8988T (cell line): ENCODE measurements at places on chromosomes 1 and 21.

- peak; percentile 28 for DNase-seq
Measured at GRCh38 chr1:67053535-67053784, 488 bp downstream of the SLC35D1 start.

DNA sequence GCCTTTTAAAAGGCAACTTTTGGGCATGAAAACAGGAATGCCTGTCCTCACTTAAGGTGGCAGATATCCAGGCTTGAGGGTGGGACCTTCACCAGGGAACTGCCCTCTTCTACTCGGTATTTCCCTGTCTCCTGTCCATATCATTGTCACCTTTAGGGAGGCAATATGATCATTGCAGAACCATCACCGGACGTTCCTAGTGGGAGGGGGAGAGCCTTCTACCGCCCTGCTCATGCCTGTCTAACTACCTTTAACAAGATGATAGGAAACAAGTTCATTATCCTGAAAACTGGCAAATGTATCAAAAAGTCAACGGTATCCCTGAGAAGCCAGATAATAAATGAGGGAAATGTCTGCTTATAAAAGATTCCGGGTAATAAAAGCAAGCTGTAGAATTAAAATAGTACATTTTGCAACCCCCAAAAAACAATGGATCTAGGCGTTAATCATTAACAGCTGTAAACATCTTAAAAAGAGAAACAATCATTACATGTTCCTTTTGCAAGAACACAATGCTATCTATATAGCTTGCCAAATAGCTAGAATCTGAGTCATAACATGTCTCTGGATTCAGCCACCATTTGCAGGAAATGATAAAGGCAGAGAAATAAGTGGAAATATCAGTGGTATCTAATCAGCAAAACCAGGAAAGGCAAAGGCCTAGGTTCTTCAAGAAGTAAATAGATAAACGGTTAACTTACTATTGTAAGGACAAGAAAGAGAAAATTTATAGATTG is 852.9 kb upstream of the ADGRL4 start:
- no peak for DNase-seq

- DNase-seq, result no peak
Measured at GRCh38 chr1:160129046-160129445, 13.5 kb downstream of the ATP1A2 start.

DNA sequence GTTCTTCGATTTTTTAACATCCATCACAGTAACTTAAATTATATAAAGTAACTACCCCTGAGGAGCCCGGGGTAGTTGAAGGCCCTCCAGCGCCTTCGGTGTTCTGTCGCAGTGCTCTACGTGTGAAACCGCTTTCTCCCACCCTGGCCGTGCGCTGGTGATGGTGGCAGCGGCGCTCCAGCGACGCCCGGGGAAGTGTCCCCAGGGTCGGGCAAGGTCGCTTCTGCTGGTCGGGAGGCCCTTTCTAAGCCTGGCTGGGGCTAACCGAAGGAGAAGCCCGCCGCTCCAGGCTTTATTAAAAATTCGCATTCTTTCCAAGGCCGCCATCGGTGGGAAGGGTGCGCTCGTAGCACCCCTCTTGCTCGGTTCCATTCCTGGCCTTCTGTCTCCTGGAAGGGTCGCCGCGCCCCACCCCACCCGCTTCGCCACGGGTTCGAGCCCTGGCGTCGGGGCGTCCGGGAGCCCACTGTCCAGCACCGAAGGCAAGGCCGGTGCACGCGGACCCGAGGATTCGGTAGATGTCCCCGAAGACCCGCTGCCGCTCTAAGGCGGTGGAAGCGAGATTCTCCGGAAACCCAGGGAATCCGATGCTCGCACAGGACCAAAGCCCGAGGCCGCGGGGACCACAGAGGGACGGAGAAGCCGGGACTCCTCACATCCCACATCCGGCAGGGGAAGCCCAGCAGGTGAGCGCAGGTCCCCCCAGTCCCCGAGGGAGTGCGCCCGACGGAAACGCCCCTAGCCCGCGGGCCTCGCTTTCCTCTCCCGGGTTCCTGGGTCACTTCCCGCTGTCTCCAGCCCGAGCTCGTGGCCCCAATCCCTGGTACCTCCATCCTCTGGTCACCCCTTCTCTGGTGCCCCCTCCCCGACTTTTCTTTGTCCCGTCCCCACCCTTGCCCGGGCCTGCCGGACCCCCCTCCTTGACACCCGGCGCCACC is 685 bp upstream of the RIPPLY3 start:
- DNase-seq, result no peak

DNA sequence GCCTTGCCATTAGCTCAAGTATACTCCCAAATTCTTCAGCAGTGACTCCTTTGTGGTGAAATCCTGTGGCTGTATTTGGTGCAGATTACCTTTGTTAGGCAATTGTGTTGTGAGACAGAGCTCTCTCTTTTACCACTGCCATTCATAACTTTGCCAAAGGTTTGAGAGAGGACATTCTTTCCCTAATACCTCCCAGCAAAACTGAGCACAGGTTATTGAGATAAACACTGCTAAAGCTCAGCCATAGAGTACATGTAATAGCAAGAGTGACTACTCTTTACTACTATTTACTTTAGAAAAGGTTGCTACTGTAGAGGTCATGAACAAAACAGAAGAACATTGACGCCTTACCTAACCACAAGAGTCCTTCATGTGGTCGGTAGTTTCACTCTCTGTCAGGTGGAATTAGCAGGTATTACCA is 514.0 kb upstream of the ADAMTS5 start:
- DNase-seq, result no peak

DNA sequence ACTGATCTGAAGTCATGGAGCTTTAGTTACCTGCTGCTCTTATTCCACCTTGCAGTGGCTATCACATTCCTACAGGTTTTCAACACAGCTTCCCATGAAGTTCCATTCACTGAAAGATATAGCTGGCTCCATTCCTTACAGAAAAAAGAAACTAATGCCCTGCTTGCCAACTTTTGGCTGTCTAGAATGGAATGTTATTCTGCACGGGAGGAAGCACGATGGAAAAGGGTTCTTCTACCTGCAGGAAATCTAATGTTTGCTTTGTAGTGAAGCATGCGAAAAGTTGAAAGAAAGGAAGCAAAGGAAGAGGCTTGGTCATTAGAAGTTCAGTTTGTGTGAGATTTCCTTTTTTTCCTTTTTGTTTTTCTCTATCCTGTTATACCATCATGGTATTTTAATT is 32.6 kb downstream of the GIPC2 start:
- no peak for DNase-seq

- DNase-seq, result no peak
Measured at GRCh38 chr1:98842241-98842640, 162.4 kb downstream of the PLPPR5 start.
